Osteocyte (in vitro differentiated cells): ENCODE measurements at places on chromosomes 2 and 18. TPM values are rescaled to one million over a fixed set of nuclear protein-coding genes. Genes with fewer than 3 reads are reported as not detected.
A peak's percentile ranks its signal among the peaks of the same experiment; 100 is the strongest.

- H3K4me1 ChIP-seq, result no peaks in the 10 kb centered on the region
- no peaks in the 10 kb centered on the region for H3K27me3 ChIP-seq
- H3K27ac ChIP-seq, result no peak overlapping the region
- H3K4me3 ChIP-seq, result no peak overlapping the region
- no peaks in the 10 kb centered on the region for H3K36me3 ChIP-seq
Measured at GRCh38 chr2:2547451-2547850, 216.4 kb upstream of the MYT1L start.

- H3K36me3 ChIP-seq, result no peaks in the 10 kb centered on the region
- DNase-seq, result no peak
- peaks cover 57% of the 10 kb centered on the region for H3K4me1 ChIP-seq
- H3K4me3 ChIP-seq, result no peak overlapping the region
- H3K27me3 ChIP-seq, result no peaks in the 10 kb centered on the region
Measured at GRCh38 chr18:10057894-10058791, 144.3 kb downstream of the VAPA start.

DNA sequence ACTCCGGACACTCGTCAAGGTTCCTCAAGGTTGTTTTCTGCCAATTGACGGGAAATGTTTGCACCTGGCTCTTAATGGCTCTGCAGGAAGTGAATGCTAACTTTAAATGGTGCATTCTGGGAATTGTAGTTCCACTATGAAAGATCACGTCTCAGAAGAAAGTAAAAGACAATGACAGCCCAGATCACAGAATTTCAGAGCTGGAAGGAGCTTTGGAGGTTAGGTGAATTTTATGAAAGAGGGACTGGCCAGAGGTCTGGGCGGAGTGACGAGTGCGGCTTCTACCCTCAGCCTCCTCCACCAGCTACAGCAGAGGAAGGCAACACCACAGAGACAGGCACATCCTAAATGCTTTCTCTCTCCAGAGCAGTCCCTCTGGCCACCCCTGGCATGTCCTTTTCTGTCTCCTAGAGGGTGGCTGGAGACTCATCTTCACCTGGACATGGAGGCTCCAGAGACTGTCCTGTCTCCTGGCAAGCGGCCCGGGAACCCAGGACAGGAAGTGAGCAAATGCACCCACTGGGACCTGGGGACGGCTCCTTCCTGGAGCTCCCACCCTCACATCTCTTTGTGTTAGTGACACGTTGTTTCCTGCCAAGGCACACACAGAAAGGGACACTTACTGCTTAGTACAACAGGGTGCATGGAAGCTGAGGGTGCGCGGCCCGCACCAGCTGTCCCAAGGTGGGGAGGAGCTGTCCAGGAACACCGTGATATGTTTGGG, 19.4 kb downstream of the THAP4 start:
- peaks cover 16% of the 10 kb centered on the region for H3K36me3 ChIP-seq
- peaks cover 18% of the 10 kb centered on the region for H3K4me1 ChIP-seq
- no peaks in the 10 kb centered on the region for H3K27me3 ChIP-seq
- no peak overlapping the region for H3K27ac ChIP-seq
- DNase-seq, result no peak

DNA sequence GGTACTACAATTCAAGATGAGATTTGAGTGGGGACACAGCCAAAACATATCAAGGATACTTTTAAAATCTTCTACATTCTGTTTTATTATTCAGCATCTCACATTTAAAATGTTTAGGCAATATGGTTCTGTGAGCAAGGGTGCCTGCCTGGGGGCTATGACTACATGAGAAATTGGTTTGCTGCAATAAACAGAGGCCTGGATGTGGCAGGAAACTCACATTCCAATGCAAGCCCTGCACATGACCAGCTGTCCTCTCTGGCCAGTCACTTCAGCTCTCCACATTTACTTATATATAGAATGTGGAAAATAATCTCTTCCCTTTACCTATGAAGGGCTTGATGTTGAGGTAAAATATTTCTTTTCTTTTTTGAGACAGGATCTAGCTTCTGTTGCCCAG, 193.4 kb downstream of the LRRTM1 start:
- DNase-seq, result no peak
- H3K4me1 ChIP-seq, result no peaks in the 10 kb centered on the region
- H3K27ac ChIP-seq, result no peak overlapping the region
- H3K27me3 ChIP-seq, result no peaks in the 10 kb centered on the region

- no peaks in the 10 kb centered on the region for H3K36me3 ChIP-seq
- peaks cover 22% of the 10 kb centered on the region for H3K4me1 ChIP-seq
- no peak for DNase-seq
- H3K4me3 ChIP-seq, result no peak overlapping the region
- H3K27me3 ChIP-seq, result no peaks in the 10 kb centered on the region
Measured at GRCh38 chr18:22488554-22488953, 70.8 kb upstream of the CTAGE1 start.

SLC11A1 gene
- total RNA-seq, result 0.16 and 0.21 TPM in 2 replicates

HOXD10 gene
- total RNA-seq, result not detected in 2 replicates

DNA sequence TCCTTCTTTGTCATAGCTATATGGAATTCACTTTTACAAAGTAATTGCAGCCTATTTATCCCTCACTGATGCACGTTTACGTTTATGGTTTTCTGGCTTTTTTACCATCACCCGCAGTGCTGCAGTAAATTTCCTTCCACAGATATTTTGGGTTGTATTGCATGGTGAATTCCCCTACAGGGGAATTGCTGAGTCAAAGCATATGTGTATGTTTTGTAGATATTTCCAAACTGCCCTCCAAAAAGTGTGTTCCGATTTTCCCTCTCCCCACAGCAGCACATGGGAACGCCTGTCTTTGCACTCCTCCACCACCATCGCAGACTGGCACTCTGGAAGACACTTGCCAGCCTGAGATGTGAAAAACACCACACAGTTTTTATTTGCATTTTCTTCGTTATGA, 80.6 kb upstream of the UXS1 start:
- H3K27ac ChIP-seq, result no peak overlapping the region
- peaks cover under 1% of the 10 kb centered on the region for H3K27me3 ChIP-seq
- no peaks in the 10 kb centered on the region for H3K36me3 ChIP-seq
- no peaks in the 10 kb centered on the region for H3K4me1 ChIP-seq
- no peak overlapping the region for H3K4me3 ChIP-seq

SLC66A2 gene
- 35.1 and 38.6 TPM in 2 replicates for total RNA-seq

- peaks cover 4% of the 10 kb centered on the region for H3K4me1 ChIP-seq
- H3K36me3 ChIP-seq, result peaks cover 2% of the 10 kb centered on the region
- DNase-seq, result no peak
- H3K27me3 ChIP-seq, result peaks cover 6% of the 10 kb centered on the region
Measured at GRCh38 chr18:69752737-69753380, 194.8 kb downstream of the CD226 start.

GRCh38 chr2:85999061-85999831, 106.4 kb downstream of the POLR1A start:
- peaks cover 59% of the 10 kb centered on the region for H3K4me1 ChIP-seq
- H3K27ac ChIP-seq, result peak overlapping the region; percentile 90
- H3K27me3 ChIP-seq, result no peaks in the 10 kb centered on the region
- peak overlapping the region; percentile 54 for H3K4me3 ChIP-seq

GRCh38 chr2:38823386-38823785, 45.4 kb downstream of the GEMIN6 start:
- H3K4me1 ChIP-seq, result peaks cover 8% of the 10 kb centered on the region
- H3K27ac ChIP-seq, result no peak overlapping the region
- no peaks in the 10 kb centered on the region for H3K27me3 ChIP-seq
- H3K36me3 ChIP-seq, result peaks cover 43% of the 10 kb centered on the region
- H3K4me3 ChIP-seq, result no peak overlapping the region
- no peak for DNase-seq

DNA sequence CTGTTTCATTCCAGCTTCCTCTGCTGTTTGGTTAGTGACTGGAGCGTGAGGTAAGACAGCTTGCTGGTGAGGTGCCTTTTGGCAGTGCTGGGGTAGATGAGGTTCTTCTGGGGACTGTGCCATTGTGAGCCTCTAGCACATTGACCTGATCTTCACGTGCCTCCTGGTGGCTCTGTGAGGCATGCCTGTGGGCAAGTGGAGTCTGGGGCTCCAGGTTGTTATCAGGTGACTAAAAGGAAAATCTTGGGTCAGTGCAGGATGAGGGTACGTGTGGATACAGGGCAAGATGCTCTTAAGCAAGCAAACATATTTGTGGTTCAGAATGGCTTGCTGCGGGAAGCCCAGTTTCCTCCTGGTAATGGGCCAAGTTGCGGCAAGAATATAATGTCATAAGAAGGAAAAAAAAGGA, 75.4 kb downstream of the FHOD3 start:
- H3K4me1 ChIP-seq, result no peaks in the 10 kb centered on the region
- H3K36me3 ChIP-seq, result no peaks in the 10 kb centered on the region
- H3K27ac ChIP-seq, result no peak overlapping the region
- H3K4me3 ChIP-seq, result no peak overlapping the region
- DNase-seq, result no peak

NAT8 gene
- total RNA-seq, result not detected in 2 replicates

DNA sequence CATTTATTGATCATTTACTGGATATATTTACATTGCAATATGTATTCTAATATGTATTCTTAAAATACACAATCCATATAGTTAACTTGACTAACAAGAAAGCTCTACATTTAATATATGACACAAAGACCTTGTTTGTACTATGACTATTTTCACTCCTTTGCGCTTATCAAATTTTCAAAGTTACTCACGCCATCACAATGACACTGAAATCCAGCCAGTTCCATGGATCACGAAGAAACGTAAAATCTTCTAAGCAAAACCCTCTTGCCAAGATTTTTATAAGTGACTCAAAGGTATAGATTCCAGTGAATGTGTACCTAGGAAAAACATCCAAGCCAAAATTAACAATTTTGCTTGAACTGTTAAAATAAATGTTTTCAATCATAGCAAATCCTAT, 39.6 kb downstream of the SCN3A start:
- no peaks in the 10 kb centered on the region for H3K27me3 ChIP-seq
- DNase-seq, result no peak
- no peak overlapping the region for H3K4me3 ChIP-seq

GRCh38 chr2:77512507-77512906, 9.7 kb downstream of the LRRTM4 start:
- no peaks in the 10 kb centered on the region for H3K36me3 ChIP-seq
- no peak overlapping the region for H3K27ac ChIP-seq
- H3K27me3 ChIP-seq, result no peaks in the 10 kb centered on the region
- DNase-seq, result no peak
- H3K4me3 ChIP-seq, result no peak overlapping the region
